ENCODE measurements at places on chromosomes 7 and 10.

GRCh38 chr10:1452777-1453176 is 284.5 kb downstream of the ADARB2 start:
- DNase-seq = no peak

DNA sequence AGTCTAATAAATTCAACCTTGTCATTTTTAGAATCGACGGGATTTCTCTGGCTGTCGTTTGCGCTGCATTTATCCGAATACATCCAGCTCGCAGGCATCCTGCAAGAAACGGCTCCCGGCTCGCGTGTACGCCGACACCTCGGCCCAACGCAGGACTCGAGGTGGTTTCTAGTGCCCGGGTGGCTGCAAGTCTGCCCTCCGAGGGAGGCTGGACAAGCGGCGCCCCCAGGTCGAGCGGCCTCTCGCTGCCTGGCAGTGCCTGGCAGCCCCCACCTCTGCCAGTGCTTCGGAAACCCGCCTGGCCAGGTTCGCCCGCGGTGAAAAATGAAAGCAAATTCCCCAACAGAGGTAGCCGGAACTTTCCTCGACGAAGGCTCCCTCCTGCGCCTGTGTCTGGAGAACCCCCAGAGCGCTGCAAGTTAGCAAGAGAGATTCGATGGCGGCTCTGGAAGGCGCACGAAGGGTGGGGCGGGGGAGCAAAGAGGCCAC is 5.7 kb upstream of the ZNF503 start:
- no peak for DNase-seq

GRCh38 chr10:21279217-21279575 is 246.3 kb downstream of the SKIDA1 start:
- DNase-seq = no peak

GRCh38 chr7:80181411-80181810 is 46.8 kb downstream of the GNAI1 start:
- DNase-seq = no peak

- DNase-seq = no peak
Observed at GRCh38 chr10:119784340-119785067, 58.7 kb downstream of the INPP5F start.

DNA sequence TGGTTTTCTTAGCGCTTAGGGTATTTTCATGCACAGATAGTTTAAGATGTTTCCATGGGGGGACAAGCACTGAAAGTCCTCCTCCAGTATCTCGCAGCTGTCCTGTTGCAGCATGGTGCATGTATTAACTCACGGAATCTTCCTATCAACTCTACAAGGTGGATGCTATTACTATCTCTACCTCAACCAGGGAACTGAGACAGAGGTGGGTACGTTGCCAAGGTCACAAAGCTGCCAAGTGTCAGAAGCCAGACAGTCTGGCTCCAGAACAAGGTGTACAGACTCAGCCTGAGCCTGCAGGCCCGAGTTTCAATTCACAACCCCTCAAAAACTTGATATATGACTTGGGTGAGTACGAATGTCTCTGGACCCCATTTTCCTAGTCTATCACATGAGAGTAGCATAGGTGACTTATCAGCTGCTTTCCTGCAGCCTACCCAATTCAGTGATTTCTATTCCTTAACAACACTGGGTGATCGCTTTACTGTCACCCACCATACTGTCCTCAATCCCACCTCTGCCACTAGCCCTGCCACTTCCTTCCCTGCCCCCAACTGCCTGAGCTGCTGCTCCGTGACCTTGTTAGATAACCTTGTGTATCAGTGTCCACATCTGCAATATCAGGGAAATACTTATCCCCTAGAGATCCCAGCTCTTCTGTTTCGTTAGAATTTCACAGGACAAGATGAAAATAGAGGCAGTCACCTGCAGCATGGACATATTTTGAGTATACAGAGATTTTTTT is 92.1 kb downstream of the ABCC2 start:
- no peak for DNase-seq

- no peak for DNase-seq
Observed at GRCh38 chr10:74810087-74810486, 16.3 kb upstream of the KAT6B start.

- no peak for DNase-seq
Observed at GRCh38 chr10:30026578-30026977, 32.8 kb downstream of the JCAD start.

GRCh38 chr7:114160925-114161324 is 242.1 kb upstream of the PPP1R3A start:
- no peak for DNase-seq

- no peak for DNase-seq
Observed at GRCh38 chr7:134645478-134645877, 1.2 kb upstream of the BPGM start.

- DNase-seq = no peak
Observed at GRCh38 chr10:111204838-111205237, 128.0 kb downstream of the ADRA2A start.

DNA sequence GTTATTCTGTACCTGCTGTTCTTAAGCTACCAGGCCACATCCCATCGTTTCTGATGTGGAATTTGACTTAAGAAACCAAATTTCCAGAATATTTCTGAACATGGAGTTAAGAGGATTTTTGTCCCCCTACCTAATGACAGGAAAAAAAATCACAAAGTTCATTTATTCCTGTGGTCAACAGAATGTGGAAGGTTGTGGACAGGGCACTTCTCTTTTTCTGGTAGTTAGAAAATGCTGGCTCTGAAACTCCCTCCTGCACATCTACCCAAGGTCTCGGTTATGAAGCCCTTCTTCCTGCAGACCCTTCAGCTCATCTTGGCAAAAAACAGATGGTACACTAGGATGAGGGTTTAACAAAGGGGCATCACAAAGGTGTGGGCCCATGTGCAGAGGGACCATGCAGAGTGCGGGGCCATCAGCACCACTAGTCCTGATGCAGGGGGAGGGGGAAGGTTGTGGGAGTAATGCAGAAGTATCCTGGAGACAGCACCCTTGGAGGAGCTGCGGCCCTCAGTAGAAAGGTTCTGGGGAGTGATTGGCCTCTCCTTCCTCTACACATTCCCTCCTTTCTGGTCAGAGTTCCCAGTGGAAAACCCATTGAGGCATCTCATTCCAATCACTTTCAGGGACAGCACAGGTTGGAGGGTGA is 9.8 kb downstream of the ALOX5 start:
- DNase-seq = no peak

GRCh38 chr10:105797234-105797890 is 1156.3 kb downstream of the SORCS3 start:
- no peak for DNase-seq

GRCh38 chr7:10740805-10741204 is 232.9 kb upstream of the PHF14 start:
- no peak for DNase-seq

GRCh38 chr7:101916041-101916800 is 98.8 kb downstream of the CUX1 start:
- DNase-seq = no peak

GRCh38 chr10:71074176-71074755 is 138.1 kb upstream of the UNC5B start:
- DNase-seq = no peak

GRCh38 chr7:89839329-89839728 is 314.9 kb upstream of the STEAP1 start:
- DNase-seq = no peak

DNA sequence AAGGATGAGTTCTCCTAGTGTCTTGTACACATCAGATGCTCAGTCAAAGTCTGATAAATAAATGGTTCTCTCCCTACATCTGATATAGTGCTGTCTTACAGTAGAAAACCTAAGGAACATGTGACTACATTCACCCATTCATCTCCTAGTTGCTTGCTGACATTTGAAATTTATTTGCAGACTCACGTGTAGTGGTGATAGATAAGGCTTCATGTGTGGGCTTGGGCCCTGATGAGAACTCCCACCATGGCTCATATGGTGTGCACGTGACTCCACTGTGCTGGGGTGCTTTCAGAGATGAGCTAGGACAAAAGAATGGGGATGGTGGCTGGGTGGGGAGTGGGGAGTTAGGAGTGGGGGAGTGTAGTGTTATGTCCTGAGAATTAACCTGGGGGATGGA is 287.3 kb downstream of the RPS24 start:
- DNase-seq = no peak

DNA sequence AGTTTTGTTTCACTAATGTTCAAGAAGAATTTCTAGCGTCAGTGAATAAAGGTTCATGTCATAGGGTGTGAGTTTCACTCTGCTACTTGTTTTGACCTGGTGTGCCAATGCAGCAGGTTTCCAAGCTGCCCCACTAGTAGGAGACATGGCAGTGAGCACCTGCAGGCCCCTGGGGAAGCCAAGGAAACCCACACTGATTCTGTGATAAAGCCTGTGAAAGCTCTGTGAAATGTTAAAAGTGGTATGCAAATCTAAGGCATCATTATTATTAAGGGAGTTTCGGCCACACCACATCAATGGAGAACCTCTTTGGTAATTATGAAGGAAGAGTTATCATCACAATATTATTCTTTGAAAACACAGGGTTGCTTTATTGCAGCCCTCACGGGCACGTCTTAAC is 46.4 kb downstream of the ABCB5 start:
- no peak for DNase-seq

DNA sequence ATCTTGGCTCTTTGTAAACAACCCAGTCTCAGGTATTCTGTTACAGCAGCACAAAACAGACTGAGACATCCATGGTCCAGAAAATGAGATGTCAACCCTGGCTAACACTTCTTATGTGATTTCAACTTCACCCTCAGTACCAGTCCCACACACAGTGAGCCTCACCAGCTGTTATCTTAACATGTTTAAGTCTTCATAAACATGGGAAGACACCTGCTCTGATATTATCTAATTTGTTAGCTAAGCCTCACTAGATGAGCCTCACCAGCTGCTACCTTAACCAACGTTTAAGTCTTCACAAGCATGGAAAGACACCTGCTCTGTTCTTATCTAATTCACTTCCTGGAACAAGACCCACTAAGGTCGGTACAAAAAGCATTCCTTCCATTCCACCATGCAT is 130.8 kb downstream of the CALN1 start:
- no peak for DNase-seq

DNA sequence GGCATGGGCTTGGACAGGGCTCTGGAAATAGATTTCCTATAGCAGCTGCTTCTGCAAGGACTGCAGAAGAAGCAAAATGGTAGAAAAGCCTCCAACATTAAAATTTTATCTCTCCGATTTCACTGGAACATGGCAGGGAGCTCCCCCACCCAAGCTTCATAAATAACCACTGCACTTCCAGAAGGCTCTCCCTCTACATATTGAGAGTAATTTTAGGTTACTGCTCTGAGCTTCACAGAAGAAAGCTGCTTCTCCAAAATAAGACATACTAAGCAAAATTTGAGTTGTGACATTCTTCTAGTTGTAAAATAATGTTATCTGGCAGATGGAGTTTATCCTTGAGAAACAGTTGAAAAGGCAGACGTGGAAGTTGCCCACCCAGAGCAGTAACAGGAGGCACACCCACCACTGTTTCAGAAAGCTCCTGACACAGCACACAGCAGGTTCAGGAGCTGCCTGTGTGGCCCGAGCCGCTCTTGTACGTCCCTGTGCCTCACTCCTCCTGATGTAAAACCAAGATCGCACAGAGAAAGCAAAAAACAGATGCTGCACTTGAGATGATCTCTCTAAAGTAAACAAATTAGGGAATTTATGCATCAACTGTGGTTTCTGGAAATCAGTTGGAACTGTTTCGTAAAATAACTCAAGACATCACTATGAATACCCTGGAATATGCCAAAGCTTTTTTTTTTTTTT is 621.0 kb downstream of the PARD3 start:
- DNase-seq = no peak

DNA sequence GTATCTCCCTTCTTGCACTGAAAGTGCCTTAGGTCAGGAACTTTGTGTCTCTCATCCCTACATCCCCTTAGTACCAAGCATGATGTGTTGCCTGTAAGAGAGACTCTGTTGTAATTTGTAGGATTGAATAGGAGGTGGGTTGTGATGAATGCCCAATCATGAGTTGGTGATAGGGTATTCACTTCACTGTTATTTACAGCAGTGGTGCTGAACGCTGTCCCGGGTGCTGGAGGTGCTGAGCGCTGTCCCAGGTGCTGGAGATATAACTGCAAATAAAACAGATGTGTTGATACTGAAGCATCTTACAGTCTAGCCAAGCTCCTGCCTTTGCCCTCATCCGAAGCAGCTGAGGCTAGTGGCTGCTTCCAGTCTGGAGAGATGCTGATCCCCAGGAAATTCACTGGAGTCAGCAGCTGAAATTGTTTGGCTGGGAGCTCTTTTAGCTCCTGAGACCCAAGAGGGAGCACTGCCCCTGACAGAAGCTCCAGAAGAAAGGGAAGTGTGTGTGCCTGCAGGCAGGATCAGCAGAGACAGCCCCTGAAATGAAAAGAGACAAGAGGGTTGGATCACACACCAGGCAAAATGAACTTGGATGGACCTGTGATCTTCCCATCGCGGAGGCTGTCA is 183.4 kb downstream of the SORCS3 start:
- no peak for DNase-seq

GRCh38 chr7:68321776-68322496 is 1276.3 kb upstream of the AUTS2 start:
- no peak for DNase-seq

DNA sequence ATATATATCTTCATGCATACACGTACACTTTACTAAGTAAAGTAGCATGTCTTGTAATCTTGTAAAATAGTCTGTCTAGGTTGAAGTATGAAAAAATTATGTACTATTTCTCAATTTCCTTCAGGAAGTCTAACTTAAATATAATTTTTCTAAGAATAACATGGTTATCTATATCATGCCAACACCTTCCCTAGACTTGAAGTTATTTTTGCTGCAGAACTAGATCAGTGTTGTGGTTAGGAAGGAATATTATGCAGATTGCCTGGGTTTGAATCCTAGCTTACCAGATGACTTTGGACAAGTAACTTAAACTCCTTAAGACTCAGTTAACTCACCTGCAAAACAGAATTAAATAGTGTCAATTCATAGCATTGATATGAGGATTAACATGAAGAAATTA is 142.2 kb upstream of the SEMA3A start:
- no peak for DNase-seq

DNA sequence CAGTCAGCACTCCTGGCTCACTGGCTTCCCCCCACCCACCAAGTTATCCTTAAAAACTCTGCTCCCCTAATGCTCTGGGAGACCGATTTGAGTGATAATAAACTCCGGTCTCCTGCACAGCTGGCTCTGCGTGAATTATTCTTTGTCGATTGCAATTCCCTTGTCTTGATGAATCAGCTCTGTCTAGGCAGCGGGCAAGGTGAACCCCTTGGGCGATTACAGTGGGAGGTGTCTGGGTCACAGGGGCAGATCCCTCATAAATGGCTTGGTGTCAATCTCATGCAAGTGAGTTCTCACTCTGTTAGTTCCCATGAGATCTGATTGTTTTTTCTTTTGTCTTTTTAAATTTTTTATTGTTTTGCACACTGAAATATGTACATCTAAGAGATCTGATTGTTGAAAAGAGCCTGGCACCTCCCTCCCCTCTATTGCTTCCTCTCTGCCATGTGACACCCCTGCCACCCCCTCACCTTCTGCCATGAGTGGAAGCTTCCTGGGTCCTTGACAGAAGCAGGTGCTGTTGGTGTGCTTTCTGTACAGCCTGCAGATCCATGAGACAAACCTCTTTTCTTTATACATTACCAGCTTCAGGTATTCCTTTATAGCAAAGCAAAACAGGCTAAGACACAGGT is 20.5 kb downstream of the OTUD1 start:
- DNase-seq = no peak

DNA sequence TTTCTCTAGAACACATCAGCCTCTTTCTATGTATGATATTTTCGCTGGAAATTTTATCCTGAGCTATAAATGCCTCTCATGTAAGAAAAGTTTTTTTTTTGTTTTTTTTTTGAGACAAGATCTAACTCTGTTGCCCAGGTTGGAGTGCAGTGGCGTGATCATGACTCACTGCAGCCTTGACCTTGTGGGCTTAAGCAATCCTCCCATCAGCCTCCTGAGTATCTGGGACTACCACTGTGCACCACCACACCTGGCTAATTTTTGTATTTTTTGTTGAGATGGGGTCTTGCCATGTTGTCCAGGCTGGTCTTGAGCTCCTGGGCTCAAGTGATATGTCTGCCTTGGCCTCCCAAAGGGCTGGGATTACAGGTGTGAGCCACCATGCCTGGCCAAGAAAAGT is 80.4 kb downstream of the ADK start:
- DNase-seq = no peak

Data from activated CD8-positive, alpha-beta memory T cell treated with anti-CD3 and anti-CD28 coated beads for 1 hour (primary cell).